ENCODE measurements at places on chromosomes 3 and 15.

- no peak for DNase-seq
Measured at GRCh38 chr3:44899683-44900367, 25.4 kb downstream of the TGM4 start.

DNA sequence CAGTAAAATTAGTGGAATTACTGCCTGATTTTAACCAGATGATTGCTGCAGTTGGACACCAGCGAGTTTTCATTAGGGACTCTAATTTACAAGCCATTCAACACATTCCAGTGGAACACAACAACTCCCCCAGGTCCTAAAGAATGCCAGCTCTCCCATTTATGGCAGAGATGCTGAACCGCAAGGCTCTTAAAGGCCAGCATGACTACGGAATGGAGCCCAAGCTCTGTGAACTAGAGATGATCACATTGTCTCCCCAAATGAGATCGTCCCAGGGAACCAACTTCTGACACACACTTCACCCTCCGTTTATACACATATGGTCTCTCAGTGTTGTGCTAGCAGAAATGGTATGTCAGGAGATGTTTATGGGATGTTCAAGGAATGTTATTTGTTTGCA, 446.2 kb upstream of the NR2F2 start:
- no peak for DNase-seq

DNA sequence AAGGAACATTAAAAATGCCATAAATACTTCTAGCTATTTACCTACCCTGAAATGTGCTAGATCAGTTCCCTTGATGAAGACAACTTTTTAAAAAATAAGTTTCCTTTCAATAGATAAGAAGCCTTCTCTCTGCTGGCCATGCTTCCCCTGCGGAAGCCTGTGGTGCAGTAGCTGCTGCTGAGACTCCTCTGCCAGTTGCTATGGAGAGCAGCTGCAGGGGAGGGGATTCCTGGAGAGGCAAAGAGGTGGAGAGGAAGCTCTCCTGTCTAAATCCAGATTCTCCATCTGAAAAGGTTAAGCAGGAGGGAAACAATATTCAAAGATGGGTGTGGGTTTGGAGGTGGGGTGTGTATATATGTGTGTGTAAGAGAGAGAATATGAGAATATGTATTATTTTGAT, 69.8 kb upstream of the BFSP2 start:
- DNase-seq: peak; percentile 32

- no peak for DNase-seq
Measured at GRCh38 chr15:69515508-69515907, 62.9 kb downstream of the RPLP1 start.

DNA sequence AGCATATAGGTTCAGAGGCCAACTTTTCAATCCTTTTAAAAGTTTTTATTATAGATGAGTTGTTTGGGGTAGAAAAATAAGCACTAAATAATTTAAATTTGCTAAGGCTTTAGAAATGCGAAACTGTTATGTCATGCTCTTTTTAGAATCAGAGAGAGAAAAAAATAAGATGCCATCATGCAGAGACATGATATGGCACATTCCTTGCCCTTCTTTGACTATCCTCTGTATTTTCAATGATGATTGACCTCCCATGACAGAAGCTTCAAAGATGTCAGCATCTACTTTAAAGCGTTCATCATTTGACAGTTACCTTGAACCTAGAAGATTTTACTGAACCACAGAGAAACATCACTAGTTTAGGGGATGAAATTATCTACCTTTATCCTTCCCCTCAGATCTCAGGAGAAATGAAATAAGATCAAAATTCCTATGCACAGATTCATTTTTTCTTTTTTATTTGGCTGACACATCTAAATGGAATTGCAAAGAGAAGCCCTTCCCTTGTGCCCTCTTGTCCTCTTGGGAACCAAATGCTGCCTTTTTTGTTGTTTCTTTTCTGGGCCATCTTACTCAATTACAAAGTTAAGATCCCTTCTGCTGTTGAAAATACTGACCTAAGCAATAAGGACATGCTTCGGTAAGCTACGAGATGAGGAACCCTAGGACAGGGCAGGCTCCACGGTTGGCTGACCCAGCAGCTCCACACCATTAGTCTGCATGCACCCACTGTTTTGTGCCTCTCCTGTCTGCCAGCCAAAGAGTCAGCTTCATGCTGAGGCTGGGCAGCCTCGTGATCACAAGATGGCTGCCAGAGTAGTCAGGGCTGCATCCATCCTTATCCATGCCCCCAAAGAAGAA, 289.7 kb upstream of the TPM1 start:
- DNase-seq: no peak

- DNase-seq: peak; percentile 29
Measured at GRCh38 chr3:171028025-171028778, 1.7 kb upstream of the SLC2A2 start.

- DNase-seq: no peak
Measured at GRCh38 chr3:13659221-13659969, 110.5 kb downstream of the FBLN2 start.

GRCh38 chr3:31196881-31197364, 302.5 kb upstream of the GADL1 start:
- DNase-seq: no peak

DNA sequence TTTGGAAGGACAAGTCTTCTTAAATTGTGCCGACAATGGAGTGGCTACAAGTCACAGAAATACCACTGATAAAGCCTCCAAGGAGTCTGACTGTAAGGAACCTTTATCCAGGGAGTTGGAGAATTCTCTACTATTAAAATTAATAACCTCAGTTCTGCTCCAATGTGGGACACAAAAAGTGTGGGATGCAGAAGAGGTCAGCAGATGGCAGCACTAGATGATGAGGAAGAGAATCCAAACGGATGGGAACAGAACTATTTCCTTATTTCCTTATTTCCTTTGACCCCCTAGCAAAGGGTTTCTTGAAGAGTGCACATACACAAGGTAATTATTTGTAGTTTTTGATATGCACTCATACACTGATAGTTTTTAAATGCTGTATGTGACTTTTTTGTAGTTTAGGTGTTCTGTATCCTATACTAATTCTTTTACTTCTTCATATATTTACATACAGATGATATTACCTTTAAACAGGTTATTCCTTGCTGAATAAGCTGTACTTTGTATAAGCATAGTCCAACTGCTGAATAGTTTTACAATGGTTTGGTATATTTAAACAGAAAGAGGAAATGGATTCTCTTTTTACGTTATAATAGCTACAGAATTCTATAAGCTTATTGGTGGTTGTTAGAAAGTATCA, 25.6 kb upstream of the NLGN1 start:
- DNase-seq: peak; percentile 53

DNA sequence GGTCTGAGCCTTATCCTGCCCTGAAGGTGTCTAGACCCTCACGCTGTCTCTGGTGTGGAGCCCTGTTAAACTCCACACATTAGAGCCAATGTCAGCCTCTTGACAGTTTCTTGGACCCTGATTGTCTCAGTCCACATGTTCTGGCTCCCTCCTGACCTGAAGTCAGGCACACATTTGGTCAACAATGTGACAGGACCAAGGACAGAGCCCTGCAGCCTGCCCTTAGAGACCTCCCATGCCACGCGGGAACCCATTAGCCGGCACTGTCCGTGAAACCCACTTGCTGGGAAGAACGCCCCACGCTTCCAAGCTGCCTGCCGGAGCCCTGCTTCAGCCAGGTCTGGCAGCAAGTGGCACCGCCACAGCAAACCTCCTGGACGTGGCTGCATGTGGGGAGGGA, 162.7 kb upstream of the LINGO1 start:
- no peak for DNase-seq

DNA sequence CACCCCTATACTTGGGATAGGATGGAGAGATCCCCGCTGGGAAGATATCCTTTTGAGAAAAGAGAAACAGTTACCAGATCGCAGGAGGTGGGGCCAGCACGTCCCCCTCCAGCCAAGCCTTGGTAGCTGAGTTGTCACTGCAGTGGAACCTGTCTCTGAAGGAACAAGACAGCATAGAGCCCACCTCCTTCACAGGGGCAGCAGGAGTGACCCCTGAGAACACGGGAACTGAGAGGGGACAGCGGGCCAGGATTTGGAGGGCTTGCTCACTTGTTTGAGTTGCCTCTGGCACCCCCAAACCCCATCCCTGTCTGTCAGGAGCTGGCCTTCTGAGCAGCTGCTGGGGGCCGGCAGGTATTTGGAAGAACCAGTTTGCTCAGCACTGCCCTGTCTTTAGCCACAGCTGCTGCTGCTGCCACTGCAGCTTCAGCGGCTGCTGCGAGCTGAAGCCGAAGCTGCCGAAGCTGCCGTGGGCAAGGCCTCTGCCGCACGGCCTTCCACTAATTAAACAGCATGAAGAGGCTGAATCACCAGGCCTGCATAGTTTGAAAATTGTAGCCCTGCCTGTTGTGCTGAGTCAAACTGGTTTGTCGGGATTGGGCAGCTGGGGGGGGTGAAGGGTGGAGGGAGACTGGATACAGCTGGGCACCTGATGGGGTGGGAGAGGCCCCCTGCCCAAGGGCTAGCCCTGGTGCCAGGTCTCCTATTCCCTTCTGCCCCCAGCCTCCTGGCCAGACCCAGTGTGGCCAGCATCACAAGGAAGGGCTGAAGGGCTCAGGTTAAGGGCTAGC, 4.0 kb downstream of the EPHB3 start:
- DNase-seq: no peak

DNA sequence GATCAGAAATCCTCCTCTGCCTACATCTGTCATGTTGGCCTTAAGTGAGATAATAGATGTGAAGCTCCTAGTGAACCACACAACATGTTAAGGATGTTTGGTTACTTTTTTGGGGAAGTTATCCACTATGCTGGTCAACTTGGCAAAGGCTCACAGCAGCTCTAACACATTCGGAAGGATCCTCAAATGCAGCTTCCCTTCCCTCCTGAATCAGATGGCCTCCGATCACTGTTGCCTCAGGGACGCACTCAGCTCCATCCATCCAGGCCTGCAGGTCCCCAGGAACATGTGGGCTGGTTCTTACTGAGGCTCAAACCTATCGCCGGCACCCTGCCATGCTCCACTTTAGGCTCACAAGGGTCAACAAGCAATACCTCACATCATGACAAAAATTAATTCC, 67.9 kb downstream of the CORO2B start:
- DNase-seq: no peak

DNA sequence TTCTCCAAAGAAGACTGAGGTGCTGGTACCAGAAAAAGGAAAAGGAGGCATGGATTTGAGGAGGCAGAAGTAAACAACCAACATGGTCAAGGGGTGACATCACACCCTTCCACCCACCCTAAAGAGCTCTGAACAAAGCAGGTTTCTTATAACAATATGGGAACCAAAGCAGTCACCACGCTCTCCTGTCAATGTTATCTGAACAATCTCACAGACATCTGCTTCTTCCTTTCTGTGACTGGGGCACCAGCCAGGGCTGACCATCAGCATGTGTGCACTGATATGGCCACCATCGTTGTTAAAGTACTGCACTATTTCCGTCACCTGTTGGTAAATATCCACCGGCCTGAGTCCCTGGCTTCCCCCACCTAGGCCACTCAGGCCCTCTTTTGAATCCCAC, 252.9 kb downstream of the SHQ1 start:
- no peak for DNase-seq

DNA sequence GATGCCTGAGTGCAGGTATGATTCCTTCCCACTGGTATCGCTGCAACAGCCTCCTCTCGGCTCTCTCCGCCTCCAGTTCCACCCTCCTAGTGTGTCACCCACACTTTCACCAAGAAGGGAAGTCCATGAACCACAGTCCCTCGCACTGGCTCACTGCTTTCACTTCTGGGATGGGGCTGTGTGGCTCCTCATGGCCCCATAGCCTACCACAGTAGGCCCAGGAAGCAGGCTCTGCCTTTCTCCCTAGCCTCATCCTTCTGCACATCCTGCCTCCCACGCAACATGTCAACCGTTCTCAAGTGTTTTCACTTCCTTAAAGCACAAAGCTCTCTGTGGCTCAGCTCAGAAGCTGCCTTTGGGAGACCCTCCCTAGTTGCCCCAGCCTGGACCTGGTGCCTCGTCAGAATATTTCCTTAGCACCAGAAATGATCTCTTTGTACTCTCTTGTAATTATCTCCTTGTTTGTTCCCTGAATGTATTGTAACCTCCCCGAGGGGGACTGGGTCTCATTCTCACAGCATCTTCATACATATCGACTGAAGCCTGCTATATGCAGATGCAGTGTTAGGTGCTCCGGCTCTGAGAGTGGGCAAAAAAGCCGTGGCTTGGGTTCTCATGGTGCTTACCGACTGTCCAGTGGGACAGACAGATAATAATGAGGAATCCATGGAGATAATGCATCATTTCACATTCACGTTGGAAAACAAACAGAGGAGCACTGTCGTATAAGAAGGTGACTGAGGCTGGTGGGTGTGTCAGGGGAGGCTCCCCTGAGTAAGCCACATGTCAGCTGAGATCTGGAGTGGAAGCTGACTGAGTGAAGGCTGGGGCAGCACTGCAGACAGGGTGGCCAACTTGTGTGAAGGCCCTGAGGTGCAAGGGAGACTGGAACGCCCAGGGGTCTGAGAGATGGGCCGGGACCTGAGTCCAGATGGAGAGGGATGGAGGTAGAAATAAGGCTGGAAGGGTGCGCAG, 107.1 kb downstream of the DGKG start:
- DNase-seq: no peak

DNA sequence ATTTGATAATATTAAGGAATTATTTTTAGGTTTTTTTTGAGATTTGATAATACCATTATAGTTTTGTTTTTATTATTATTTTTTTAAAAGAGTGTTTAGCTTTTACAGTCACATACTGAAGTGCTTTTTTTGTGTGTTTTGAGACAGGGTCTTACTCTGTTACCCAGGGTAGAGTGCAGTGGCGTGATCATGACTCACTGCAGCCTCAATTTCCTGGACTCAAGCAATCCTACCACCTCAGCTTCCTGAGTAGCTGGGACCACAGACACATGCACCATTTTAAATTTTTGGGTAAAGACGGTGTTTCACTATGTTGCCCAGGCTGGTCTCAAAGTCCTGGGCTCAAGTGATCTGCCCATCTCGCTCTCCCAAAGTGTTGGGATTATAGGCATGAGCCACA, 73.0 kb downstream of the SUMF1 start:
- DNase-seq: no peak

DNA sequence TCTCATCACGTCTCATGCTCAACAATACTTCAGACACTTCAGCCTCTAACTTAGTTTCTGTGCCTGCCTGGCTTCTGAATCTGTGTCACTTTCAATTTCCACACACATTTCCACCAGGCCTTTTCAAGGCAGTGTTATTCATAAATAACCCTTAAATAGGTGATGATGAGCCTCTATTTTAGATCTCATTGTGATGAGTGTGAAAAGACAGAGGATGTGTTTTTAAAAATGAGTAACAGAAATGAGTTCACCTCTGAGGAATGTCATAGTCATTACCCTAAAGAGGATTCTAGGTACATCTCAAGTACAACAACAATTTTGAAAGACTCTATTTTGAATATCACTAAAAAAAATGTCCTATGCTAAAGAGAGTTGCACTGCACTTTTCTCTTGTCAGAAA, 64.6 kb downstream of the STAC start:
- no peak for DNase-seq

DNA sequence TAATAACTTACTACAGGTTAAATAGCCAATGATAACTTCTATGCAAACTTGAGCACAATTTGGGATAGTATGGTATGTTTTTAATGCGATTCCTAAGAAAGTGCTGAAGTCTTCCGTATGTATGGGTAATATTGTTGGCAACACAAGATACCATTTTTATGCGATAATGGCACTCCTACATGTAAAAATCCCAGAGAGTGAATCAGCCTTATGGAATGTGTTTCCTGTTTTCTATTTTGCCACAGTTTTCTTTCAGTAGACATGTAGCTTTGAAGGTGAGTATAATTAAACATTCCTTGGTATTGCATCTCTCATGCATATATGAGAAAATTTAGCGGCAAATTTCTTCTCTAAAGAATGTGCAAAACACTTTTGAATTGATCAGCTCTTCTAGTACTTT, 396.8 kb upstream of the AZI2 start:
- no peak for DNase-seq

Measured in NCI-H1092 treated with DMSO at 0.1 percent for 48 hours (cell line).